ENCODE measurements at places on chromosomes 7 and 10.

DNA sequence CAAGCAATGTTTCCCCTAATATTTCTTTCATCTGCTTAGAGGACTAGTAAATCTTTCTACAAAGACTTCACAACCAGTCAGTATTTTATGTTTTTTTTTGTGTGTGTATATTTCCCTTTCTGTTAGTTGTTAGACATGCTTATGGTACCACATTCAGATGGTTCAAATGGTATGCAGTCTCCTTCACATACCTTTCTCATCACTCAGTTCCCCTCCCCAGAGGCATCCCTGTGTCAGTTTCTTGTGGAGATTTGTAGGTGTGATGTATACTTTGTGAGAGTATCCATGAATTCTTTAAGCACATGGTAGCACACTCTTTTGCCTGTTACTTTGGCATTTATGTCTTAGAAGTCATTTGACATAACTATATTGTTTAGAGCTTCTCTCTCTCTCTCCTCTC, 4.4 kb downstream of the ZNF485 start:
- DNase-seq = no peak

DNA sequence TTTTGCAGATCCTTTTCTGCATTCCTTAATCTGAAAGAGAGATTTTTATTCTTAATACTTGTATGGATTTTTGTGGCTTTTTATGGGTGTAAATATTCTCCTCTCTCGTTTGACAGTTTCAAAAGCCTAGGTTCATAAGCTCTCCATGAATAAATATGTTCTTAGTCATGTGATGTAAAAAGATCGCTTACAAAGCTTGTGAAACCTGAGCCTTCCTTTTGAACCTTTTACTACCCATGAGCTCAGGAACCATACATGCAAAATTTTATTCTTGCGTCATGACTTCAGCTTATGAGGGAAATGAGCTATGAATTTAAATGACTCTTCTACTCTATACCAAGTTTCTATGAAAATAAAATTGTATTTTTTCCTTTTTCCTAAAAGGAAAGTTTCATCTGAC, 98.7 kb downstream of the POLL start:
- no peak for DNase-seq

GRCh38 chr7:26291699-26292538, at the start of gene SNX10:
Gene SNX10, plus strand, starts transcription at chr7:26291862. Its CDS starts 54,581 bp downstream, at chr7:26346443.
- DNase-seq = peak; percentile 47

GRCh38 chr7:129773871-129774270, 162.4 kb downstream of the NRF1 start:
- DNase-seq = no peak

- DNase-seq = no peak
Observed at GRCh38 chr7:133534816-133535215, 281.9 kb downstream of the EXOC4 start.

DNA sequence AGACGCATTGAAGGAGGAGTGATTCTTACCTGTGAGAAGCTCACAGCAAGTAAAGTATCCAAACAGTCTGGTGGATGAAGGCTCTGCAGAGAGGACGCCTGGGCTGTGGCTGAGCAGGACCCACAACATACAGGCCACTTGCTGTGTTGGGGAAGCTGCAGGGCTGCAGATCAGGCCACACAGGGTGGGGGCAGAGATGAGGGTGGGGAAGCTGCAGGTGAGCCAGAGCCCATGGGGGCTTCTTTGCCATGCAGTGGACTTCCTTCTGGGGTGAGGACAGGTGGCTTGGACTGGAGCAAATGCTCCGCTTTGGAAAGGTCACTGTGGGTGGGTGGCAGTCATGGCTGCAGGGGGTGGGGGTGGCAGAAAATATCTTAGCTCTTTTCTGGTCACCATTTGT, 214.8 kb downstream of the GLRX3 start:
- DNase-seq = no peak

Measured in stimulated activated CD4-positive, alpha-beta T cell treated with anti-CD3 and anti-CD28 coated beads, Interleukin-15, amount 100 ng/mL, for 1 hour (primary cell).